ENCODE measurements at places on chromosomes 1 and 21.

- DNase-seq, result no peak
Measured at GRCh38 chr1:84156210-84156621, 12.1 kb downstream of the PRKACB start.

DNA sequence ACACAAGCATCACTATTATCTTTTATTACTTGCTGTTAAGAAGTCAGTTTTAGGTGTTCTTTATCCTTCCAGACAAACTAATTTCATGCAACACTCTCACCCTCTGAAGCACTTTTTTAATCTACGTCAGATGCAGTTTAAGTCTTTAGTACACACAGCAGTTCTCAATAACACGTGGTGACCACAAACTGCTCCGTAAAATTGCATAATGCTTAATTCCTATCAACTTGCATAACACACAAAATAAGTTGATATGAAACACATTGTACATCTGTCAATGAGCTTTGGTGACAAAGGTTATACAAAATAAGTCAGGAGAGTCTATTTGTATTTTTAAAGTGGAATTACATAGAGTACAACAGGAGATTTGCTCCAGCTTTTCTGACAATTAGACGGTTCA, 140.9 kb upstream of the ETS2 start:
- no peak for DNase-seq

- DNase-seq, result no peak
Measured at GRCh38 chr1:179153217-179153616, 71.3 kb downstream of the TOR3A start.

GRCh38 chr1:158285756-158286241, 3.9 kb upstream of the CD1C start:
- DNase-seq, result no peak

DNA sequence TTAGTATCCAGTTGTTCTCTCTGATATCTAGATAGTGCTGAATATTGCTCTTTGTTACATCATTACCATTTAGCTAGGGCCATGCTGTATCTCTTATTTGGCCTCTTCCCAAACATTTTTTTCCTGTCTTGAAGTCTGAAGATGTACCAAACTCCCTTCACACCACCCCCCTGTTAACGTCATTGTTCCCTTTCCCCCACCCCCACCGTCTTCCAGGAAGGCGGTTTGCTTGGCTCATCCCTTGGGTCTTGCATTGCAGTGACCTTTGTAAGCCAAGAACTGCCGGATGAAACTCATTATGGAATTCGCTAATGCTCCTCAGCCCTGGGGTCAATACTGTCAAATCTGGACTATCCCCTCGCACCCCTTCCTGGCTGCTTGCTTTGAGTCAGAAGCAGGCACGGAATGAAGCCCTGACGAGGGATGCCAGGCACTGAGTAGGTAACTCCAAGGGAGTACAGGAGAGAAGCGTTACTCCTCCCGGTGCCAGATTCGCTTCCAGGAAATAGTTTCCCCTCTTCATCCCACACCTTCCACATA, 283.1 kb downstream of the TM2D1 start:
- no peak for DNase-seq

DNA sequence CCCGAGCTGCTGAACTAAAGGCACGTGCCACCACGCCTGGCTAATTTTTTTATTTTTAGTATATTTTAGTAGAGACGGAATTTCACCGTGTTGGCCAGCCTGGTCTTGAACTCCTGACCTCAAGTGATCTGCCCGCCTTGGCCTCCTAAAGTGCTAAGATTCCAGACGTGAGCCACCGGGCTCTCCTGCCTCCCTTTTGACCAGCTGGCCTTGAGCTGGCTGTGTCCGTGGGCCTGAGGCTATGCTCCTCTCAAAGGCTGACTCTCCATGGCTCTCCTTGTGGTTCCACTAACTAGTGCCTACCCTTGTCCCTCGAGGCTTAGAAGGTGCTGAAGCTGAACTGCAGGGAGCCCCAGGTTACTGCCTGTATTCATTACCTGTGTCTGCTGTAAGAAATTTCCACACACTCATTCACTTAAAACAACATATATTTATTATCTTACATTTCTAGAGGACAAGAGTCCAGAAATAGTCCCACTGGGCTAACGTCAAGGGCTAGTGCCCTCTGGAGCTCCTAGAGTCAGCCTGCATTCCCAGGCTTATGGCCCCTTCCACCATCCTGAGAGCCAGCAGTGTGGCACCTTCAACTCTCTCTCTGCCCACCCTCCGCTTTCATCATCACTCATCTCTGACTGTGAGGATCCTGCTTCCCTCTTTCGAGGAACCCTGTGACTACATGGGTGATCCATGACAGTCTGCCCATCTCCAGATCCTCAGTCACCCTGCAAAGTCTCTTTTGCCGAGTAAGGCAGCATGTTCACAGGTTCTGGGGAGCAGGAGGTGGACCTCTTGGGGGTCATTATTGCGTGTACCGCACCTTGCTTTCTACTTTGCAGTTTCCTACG, 34.9 kb downstream of the ETS2 start:
- DNase-seq, result no peak

DNA sequence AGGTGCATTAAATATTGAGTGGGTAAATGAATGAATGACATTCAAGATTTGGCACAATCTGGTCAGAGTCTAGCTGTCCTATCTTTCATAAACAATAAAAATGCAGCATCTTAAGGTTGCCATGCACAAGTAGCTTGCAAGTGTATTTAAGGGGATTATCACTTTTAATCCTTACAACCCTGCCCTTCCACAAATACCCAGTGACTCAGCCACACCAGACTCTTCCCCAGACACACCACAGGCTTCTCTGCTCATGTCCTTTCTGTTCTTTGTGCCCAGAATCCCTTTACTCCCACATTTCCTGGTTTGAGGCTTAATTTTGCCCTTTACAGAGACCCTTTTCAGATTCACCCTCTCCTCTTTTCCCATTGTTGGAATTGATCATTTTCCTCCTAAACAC, 59.8 kb downstream of the KIRREL1 start:
- no peak for DNase-seq

- no peak for DNase-seq
Measured at GRCh38 chr1:235867903-235868469, 1.3 kb upstream of the LYST start.

DNA sequence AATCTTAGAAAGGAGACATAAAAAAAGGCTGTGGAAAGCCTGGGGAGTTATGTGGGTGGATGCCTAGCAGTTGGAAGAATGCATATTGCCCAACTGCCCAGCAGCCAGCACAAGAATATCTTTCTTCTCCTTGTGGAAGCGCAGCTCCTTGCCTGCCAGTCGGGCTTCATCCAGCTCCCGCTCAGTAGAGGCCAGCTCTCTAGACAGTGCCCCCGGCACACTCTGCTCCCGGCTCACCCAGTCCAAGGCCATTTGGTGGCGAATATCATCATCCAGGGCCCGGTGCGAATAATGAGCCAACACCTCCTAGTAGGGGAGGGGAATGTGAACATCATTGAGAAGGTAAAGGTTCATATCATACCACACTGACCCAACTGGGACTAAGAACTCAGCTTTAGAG, 9.0 kb upstream of the RBM8A start:
- no peak for DNase-seq

- DNase-seq, result no peak
Measured at GRCh38 chr21:14300074-14300473, 82.9 kb downstream of the HSPA13 start.

DNA sequence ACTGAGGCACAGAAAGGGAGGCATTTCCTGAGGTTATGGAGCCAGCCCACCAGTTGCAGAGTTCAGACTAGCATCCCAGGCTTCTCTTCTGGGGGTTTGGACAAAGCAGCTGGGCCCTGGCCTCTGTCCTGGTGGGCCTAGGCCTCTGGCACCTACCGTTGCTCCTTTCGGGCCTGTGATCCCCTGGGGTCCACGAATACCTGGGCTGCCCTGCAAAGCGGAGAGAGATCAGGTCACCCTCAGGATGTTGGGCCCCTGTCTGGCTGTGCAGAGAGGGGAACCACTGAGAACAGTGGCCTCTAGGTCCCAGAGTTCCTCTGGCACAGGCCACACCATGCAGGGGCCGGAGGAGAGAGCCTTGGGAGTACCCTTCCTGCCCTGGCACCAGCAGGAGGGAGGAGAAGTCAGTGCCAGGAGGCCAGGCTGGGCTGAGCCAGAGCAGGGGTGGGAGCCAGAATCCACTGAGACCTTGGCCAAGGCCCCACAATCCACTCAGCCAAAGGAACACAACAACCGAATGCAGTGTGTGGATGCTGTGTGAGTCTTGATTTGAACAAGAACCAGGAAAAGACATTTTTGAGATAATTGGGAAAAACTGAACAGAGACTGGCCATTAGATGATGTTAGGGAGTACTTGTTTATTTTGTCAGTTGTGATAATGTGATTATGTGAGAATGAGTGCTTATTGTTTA, 8.9 kb downstream of the COL9A2 start:
- DNase-seq, result no peak

- no peak for DNase-seq
Measured at GRCh38 chr21:37575580-37575979, 209.0 kb downstream of the DYRK1A start.

DNA sequence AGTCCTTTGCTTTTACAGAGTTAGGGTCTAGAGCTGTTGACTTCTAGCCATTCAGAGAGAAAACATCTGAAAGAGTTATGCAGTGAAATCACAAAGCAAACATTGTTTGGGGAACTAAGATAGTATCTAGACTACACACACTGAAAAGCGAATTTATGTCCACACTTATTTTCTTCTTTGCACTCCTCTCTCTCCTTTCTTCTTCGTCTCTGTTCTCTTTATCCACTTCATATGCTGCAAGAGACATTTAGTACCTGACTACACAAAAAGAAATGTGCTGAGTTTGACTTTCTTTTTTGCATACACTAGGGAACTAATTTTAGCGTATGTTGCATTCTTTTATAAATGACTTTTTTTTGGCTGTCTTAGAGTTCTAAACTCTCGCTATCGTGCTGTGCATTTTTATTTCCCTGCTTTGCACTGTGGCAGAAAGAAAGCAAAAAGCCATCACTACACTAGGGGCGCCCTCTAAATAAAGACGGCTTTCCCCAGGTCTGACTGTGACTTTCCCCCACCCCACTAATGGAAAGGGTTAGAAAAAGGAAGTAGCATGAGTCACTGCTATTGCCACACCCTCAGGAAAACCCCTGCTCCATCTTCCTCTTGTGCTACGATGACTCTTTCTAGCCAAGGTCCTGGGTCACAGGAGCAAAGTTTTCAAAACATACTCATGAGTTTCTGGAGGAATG, 65.7 kb downstream of the MAP3K7CL start:
- no peak for DNase-seq

- no peak for DNase-seq
Measured at GRCh38 chr21:39552856-39553255, 59.9 kb upstream of the B3GALT5 start.

- DNase-seq, result no peak
Measured at GRCh38 chr1:34398241-34398915, 221.7 kb downstream of the C1orf94 start.

DNA sequence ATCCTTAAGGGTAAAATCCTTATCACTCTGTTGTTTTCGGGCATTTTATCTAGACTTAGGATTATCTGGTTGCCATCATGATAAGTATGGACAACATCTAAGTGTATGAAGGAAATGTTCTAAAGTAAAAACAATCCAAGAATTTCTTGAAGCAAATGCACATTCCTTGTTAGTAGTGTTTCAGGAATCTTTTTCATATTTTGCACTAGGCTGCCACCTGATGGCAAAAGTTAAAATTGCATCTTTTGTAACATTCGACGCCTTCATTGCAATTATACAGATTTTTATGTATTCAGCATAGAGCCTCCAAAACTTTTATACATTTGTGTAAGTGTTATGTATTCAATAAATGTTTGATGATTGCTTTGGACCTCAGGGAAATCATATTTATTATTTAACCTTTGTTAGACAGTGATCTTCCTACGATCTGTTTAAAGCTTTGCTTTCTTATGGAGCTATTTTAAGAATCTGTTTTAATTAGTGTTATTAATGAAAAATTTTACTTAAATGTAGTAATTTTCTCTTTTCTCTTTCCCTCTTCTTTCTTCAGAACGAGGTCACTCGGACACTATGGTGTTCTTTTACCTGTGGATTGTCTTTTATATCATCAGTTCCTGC, 49.4 kb upstream of the KIAA1614 start:
- peak; percentile 20 for DNase-seq

- DNase-seq, result no peak
Measured at GRCh38 chr1:215776336-215776735, 209.2 kb downstream of the KCTD3 start.

GRCh38 chr1:25185409-25186160, 46.7 kb downstream of the SYF2 start:
- DNase-seq, result no peak

GRCh38 chr1:194181845-194182244, 995.4 kb upstream of the B3GALT2 start:
- no peak for DNase-seq

DNA sequence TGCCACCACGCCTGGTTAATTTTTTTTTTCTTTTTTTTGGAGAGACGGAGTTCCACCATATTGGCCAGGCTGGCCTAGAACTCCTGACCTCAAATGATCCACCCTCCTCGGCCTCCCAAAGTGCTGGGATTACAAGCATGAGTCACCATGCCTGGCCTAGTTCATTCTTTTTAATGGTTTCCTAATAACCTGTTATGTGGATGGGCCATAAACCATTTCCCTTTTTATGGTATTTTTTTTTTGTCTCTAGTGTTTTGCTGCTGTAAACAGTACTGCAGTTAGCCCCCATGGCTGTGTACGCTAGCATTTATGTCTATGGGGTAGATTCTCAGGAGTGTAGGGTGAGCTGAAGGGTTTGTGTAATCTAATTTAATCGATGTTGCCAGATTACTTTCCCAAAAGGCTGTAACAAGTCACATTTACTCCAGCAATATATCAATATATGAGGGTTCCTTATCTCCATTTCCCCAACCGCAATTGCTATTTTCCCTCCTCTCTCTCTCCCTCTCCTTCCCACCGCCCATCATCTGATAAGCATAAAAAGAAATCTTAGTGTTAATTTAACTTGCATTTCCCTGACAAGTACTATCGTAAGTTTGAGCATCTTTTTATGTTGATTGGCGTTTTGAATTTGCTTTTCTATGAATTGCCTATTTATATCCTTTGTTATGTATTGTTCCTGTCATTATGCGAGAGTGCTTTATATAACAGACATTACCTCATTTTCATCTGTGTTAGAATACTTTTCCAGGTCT, 28.7 kb downstream of the RCSD1 start:
- DNase-seq, result no peak

DNA sequence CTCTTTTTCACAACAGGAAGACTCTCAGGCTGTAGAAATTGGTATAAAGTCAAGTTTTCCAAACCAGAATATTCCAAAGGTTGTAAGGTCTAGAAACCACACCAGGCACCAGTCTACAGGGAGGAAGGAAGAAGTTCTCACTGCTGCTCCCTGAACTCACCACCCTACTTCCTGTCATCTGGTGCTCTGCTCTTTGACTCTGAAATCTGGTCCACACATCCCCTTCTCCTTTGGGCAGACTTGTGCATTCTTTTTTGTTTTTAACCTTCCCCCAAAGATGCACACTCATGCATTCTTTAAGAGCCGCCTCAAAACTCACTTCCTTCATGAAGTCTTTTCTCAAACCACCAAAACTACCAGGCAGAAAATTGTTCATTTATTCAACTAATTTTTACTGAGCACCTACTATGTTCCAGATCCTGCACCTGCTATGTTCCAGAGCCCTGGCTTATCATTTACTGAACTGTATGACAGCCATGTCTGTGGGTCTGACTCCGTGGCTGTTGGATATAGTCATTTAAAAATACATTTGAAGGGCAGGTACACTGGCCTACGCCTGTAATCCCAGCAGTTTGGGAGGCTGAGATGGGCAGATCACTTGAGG, 30.1 kb upstream of the EPS15 start:
- DNase-seq, result no peak

Measured in NT2/D1 (cell line).